ENCODE measurements at places on chromosomes 3 and 15.

DNA sequence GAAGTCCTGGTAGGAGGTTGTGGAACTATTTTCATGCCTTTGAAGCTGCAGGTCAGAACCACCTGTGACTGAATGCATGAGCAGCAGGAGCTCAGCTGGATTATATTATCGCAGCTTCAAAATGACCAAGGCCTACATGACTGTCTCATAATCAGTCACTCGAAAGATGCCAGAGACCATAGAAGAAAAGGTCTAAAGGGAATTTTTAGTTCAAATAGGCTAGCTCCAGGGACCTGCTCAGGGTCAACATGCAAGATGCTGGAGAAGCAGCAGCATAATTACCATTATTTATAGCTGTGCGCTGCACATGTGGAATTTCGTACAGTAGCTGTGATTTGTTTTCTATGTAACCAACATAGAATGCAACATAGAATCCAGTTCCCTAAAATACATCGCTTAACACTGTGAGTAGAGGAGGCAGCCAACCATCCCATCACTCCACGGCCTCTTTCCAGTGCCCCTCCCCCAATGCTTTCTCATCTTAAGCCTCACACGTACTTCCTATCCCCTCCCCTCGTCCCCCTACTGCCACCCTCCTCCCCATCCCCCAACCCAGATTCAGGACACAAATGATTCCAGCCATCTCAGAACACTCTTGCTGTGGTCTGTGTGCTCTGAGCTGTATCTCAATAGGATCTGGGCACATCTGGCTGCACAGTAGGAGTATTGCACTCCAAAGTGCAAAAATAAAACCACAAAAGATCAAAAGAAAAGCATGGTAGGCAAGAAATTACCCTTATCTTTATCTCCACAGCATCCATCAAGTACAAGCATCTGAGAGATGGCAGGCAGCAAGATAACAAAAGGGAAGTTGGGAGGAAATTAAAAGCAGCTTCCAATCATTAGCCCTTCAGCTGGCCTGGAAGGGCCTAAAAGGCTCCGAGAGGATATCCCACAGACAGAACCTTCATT, 352.8 kb upstream of the SEMA6D start:
- DNase-seq, result no peak

DNA sequence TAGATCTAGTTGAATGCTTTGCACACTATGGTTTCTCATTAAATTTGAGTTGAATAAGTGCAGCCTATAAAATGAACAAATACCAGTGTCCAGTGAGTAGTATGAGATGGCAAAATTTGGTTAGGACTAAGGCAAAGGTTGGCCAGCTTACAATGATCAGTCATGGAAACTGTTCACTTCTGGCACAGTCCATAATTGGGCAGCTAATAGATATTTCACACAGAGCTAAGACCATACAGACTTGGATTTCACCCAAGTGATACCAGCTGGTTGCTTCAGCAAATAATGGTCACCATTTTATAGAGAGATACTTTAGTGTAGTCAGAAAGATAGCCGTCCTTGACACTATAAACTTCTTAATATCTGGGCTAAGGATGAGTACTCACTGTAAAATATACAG, 15.7 kb downstream of the GAP43 start:
- no peak for DNase-seq

DNA sequence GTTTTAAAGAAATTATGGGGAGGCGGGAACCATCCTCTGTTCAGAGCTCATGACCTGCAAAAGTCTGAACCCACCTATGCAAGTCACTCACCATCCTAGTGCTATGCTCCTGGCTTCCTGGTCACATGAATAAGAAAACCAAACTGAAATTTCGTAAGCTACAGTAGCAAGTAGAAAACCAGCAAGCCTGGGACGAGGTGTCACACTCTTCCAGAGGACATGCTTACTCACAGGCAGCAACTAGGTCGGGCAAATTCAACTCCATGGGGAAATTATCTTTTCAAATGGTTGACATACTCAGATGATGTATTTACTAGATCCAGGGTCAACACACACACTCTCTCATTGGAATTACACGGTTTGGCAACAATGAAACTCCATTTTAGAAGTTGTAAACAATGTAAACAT, 31.3 kb downstream of the LDHAL6B start:
- DNase-seq, result no peak

DNA sequence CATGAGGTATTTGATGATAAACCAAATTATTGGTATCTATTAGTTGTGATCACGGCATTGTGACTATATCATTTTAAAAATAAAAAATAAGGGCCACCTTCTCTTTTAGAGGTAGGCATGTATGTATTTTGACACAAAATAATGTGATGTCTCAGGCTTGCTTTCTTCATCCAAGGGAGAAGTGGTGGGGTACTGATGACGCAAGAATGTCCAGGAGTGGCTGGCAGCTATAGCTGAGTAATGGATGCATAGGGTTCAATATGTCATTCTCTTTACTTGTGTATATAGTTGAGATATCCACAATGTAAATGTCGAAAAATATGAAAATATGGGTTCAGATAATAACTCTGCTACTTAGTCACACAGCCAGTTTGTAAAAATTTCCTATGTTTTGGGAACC, 46.8 kb upstream of the NSMCE3 start:
- DNase-seq, result no peak

All from stimulated activated CD4-positive, alpha-beta T cell treated with anti-CD3 and anti-CD28 coated beads, Interleukin-1b, Interleukin-23, amount 100 ng/mL, for 24 hours (primary cell).